ENCODE measurements at places on chromosomes 11 and 22.
A peak's percentile ranks its signal among the peaks of the same experiment; 100 is the strongest.

DNA sequence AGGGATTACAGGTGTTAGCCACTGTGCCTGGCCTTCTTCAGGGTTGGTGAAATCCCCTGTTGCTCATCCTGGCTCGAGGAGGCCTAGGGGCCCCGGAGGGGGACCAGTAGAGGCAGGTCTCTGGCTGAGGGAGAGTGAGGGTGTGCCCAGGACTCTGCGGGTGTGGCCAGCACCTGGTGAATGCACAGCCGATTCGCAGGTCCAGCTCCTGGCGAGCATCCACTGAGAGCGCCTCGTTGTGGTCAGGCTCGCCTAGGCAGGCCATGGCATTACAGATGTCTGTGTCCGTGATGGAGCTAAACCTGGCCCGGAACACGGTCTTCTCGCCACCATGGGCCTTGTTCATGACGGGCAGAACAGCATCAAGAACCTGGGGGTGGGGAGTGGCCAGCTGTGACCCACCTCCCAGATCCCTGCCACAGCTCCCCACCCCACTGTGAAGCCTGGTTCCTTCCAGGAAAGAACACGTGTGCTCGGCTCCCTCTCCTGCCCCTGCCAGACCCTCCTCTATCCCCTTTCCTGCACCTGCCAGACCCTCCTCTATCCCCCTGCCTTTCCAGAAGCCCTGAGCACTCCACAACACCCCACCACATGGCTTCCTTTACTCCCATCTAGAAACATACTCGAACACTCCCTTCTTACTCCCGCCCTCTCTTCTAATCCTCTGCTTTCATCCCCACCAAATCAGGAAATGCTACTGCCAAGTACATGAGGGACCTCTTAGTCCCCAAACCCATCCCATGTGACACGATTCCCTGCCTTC, 12.4 kb downstream of the TOP3B start:
- no peak for DNase-seq

DNA sequence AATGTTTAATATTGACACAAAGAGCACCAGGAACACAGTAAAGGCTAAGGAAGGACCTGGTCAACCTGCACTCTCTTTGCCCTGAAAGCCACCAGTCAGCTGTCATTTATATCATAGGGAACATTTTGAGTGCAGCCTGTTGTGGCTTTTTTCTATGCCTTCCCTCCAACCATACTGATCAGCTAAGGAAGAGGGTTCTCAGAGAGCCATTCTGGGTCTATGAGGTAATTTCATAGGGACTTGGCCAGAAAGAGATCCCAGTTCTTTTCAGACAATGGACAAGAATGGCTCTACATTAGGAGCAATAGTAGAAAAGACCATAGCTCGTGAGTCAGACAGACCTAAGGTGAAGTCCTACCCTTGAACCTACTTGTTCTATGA, 132.8 kb downstream of the CCDC34 start:
- no peak for DNase-seq

- peak; percentile 25 for DNase-seq
Measured at GRCh38 chr22:45268167-45268957, 16.4 kb upstream of the UPK3A start.

GRCh38 chr11:112334381-112334780, 73.7 kb upstream of the PLET1 start:
- no peak for DNase-seq

- no peak for DNase-seq
Measured at GRCh38 chr11:119671051-119671450, 57.9 kb downstream of the NECTIN1 start.

DNA sequence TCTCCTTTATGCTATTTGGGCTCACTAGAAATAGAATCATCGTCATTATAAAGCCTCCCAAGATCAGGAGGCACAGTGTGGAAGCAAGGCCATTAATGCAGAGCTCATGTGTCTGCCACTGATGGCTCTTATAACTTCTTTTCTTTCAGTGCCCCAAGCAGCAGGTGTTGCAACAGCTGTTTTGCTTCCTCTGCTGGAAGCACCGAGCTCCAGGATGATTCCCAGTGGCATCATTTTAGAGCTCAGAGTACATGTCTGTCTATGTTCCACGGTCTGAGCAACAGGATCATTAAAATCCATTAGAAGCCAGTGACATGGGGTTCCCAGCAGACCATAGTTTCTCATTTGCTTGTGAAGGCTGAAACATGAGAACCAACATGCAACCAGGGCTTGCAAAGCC, 803.0 kb upstream of the FAT3 start:
- DNase-seq, result no peak

DNA sequence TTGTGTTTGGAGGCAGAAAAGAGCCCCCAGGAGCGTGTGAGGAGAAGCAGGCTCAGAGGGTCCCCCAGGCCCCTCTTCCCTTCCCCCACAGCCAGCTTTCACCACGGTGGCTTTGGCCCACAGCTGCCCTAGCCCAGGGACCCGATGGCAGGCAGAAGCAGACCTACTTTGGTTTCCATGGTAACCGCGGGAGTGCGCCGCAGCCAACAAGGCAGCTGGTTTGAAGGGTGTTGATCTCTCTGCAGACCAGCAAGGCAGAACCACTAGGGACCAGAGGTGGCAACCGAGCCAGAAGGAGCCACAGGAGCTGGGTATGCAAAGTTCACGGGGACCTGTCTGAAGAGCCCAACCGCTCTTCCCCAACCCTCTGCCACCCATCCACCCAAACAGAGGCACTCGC, 69.4 kb downstream of the BUD13 start:
- DNase-seq, result no peak

DNA sequence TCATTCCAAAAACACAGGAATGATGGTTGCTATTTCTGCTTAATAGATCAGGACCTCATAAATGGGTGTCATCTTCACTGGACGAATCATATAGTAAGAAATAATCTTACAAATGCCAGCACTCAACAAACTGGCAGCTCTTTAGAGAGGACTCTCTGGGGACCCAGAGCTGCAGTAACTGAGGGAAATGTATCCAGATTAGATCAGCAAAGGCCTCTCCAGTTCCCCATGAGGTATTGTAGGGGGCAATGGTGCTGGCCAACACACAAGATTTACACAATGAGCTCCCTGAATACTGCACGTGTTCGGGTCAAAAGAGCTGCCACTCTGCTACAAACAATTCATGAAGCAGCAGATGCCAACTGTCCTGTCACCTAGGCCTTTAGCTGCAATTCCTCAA, 110.2 kb downstream of the RBFOX2 start:
- DNase-seq, result peak; percentile 18

DNA sequence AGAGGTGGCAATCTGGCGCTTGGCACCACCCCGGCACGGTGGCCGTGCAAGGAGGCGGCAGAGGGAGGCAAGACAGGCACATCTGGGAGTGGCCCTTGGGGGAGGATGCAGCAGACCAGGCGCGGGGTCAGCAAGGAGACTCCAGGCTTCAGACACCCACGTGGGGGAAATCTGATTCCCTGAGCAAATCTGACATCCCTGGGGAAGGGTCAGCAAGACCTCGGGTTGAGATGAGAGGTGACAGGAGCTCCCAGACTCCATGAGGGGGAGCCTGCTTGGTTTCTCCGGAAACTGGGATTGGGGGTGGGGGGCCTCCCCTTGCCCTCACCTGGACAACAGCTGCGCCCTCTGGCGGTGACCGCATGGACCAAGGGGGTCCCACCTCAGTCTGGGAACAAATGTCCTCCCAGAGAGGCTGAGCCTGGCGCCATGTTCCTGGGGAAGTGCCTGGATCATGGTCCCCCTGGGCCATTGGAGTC, 4.0 kb upstream of the RCOR2 start:
- no peak for DNase-seq

DNA sequence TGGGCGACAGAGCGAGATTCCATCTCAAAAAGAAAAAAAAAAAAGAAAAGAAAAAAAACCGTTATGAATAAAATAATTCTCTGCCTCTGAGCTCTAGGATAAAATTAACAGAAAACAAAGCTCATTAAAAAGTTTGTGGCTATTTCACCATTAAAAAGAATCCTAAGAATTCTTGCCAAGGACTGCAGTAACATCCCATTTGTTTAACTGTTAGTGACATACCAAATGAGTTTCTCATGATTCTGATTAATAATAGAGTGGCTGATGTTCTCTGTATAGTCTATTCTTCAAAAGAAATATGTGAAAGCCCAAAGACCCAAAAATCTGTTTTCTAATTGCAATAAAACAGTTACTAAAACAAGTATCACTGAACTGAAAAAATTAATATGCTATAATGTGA, 19.7 kb downstream of the CLNS1A start:
- DNase-seq, result no peak

- DNase-seq, result no peak
Measured at GRCh38 chr11:59769111-59769510, 13.9 kb downstream of the STX3 start.

DNA sequence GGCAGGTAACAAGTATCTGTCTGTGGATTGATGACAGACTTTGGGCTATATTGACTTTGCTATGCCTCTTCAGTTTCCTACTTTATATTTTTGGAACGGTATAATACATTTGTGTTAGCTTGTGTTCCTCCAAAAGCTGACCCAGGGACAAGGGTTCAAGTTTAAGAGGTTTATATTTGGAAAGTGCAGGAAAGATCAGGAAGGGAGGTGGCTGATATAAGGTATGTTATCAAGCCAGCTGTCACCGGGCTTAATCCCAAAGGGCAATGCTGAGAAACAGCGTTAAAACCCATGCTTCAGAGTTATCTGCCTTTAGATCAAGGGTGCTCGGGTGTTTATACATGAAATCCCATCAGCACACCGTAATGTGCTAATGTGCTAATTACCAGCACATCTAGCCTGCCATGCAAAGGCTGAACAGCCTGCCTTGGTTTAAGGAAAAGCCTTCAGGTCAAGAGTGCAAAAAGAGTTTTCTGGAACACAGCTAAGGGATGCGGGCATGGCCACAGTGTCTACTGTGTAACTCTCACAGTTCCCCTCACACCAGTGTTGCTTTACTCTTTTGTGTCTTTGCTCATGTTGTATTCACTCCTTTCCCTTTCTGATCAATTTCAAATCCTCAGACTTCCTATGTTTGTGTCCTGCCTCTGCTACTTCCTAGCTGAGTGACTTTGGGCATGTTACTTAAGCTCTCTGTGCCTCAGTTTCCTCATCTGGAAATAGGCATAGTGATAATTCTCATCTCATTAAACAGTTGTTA, 77.5 kb downstream of the BDNF start:
- DNase-seq, result no peak

DNA sequence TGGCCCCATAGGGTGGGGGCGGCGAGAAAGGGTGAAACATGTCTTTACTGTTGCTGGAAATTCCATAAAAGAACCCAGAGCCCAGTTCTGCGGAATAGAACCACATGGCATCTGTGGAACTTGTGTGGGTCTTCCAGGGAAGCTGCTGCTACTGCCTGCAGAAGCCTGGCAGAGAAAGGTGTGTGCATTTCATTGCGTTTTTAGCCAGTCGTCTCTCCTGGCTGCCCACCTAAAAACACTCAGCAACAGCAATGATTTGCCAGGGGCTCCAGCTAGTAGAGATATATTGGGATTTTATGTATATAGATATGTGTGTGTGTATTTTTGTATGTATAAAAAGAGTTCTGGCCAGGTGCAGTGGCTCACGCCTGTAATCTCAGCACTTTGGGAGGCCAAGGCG, 127.2 kb upstream of the TBCEL start:
- DNase-seq, result no peak

- DNase-seq, result peak; percentile 57
Measured at GRCh38 chr22:18023509-18024275, 669 bp downstream of the MICAL3 start.

DNA sequence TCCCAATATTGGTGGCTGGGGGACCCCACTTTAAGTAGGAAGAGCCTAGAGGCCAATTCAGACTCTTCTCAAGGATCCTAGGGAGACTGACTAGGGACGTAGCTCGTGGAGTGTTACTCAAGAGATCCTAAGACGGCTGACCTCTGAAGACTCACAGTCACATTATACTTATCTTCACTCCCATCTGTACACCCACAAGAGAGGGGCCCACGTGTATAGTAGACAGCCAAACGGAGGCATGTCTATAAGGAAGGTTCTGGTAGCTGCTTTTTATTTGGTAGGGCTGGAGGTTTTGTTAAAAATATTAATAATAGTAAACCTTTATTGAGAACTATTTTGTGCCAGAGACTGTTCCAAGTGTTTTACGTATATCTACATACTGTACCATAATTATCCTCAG, 22.9 kb upstream of the APOA1 start:
- DNase-seq, result no peak
